Fibroblast of the conjunctiva (primary cell): ENCODE measurements at places on chromosomes 1 and 21.

DNA sequence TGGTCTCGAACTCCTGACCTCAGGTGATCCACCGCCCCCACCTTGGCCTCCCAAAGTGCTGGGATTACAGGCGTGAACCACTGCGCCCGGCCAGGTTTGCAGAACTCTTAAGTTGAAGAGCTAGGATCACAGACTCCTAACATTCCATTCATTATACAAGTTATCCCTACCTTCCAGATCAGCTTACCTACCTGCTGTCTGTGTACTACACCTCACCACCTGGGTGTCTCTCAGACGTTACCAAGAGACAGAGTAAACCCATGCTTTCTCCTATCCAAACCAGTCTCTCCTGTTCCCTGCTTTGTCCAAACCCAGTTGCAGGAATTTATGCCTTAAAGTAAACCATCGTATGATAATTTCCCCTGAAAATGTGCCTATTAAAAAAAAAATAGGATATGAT is 123.0 kb upstream of the L1TD1 start:
- no peak for DNase-seq

DNA sequence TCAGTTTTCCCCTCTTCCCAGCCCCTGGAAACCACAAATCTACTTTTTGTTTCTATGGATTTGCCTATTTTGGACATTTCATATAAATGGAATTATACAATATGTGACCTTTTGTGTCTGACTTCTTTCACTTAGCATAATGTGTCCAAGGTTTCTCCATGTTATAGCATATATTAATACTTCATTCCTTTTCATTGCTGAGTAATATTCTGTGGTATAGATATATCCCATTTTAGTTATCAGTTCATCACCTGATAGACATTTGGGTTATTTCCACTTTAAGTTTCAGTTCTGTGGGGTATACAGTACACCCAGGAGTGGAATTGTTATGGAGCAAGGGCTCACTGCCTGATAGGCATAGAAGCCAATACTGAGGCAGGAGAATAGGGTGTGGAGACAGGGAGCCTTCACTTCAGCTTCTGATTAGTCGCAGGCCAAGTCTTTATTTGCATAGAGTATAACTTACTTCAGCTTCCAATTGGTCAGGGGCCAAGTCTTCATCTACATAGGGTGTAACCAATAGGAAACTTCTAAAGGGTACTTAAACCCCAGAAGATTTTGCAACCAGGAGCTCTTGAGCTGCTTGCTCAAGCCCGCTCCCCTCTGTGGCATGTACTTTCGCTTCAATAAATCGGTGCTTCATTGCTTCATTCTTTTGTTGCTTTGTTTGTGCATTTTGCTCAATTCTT is 8.3 kb upstream of the NVL start:
- DNase-seq = no peak

- DNase-seq = no peak
Measured at GRCh38 chr1:68460935-68461334, 11.2 kb upstream of the RPE65 start.

DNA sequence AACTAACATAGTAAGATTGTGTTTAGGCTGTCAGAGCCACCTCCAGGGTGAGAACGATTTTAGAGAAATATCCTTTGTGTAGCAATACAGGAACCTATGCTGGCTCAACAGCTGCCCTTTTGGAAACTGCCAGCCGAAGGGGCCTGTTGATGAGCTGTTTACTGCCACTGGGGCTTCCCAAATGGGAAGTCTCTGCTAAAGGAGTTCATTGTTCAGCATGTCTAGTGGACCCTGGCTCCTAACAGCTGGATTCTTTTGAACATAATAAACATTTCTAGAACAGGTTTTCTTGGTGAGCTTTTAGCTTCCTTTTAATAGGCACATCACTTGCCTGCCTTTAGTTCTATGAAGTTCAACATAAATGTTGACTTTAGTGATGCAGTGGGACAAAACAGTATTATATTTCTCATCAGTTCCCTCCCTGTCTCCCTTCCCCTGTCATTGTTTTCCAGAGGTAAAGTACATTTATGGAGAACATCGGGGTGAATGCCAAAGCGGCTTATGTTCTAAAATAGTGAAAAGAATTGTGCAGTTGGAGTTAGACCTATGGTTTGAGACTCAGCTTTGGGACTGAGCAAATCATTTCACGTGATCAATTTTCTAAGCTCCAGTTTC is 57.4 kb downstream of the UCK2 start:
- DNase-seq = no peak

DNA sequence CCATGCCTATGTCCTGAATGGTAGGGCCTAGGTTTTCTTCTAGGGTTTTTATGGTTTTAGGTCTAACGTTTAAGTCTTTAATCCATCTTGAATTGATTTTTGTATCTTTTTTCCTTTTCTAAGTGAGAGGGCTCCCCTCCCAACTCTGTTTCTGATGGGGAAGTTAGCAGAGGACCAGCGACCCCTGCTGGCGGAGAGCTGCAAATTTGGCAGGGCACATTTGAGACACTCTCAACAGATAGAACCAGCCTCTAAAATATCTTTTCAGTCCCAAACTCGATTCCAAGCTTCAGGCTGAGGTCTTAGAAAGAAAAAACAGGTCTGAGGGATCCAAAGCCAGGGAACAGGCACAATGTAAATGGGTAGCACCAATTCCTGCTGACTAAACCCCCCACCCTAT is 32.5 kb downstream of the LRRC3 start:
- peak; percentile 14 for DNase-seq

DNA sequence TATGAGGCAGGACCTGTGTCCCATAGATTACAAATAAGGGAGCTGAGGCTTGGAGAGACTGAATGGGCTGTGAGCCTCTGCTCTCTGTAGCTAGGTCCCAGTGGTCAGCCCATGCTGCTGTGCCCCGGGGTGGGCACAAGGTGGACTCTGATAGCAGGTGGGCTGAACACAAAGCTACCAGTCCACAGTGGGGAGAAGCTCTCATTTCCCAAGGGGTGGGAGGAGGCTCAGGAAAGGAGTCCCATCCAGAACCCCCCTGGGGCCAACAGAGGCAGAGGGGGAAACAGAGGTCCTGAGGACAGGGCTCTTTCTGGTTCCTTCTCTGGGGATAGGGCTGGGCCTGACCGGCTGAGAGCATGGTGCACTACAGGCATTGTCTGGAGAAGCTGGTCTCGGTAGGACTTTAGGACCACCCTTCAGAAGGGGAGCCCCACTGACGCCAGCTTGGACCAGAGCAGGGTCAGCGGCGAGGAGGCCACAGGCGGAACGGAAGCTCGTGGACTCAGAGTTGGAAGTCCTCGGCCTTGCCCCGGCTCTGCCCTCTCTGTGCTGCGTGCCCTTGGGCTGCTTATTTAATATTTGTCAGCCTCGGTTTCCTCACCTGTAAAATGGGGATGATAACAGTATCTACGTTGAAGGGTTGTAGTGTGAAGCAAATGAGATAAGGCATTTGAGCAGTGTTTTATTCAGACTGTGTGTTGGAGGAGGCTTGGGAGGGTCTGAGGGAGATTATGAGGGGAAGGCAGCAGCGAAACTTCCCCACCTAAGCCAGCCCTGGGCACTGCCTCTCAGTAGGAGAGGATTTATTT is 26.6 kb downstream of the SDE2 start:
- no peak for DNase-seq

GRCh38 chr1:44757420-44757819 is 17.8 kb downstream of the KIF2C start:
- DNase-seq = no peak

GRCh38 chr21:45078371-45078770 is 4.0 kb downstream of the ADARB1 start:
- no peak for DNase-seq

GRCh38 chr1:145999321-146000024 is 3.1 kb upstream of the TXNIP start:
- DNase-seq = no peak

DNA sequence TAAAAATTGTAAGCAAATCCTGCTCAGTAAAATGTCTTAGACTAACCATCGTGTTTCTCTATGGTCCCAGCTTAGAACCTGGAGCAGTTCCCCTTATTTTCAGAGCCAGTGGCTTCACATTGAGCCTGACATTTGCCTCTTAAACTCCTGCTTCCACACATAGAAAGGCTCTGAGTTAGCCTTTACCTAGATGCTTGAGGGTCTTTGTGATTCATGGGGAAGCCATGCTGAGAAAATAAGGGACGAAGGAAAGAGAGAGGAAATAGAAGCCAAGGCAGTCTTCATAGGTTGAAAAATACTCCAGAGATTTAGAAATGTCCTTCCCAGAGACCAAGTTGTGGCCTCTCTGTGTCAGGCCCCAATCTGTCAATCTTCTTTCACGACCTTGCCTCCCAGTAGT is 16.1 kb upstream of the RBBP5 start:
- DNase-seq = no peak

GRCh38 chr1:187641015-187641414 is 812.3 kb downstream of the PLA2G4A start:
- DNase-seq = no peak

GRCh38 chr1:9193233-9193625 is 41.3 kb upstream of the H6PD start:
- DNase-seq = no peak

DNA sequence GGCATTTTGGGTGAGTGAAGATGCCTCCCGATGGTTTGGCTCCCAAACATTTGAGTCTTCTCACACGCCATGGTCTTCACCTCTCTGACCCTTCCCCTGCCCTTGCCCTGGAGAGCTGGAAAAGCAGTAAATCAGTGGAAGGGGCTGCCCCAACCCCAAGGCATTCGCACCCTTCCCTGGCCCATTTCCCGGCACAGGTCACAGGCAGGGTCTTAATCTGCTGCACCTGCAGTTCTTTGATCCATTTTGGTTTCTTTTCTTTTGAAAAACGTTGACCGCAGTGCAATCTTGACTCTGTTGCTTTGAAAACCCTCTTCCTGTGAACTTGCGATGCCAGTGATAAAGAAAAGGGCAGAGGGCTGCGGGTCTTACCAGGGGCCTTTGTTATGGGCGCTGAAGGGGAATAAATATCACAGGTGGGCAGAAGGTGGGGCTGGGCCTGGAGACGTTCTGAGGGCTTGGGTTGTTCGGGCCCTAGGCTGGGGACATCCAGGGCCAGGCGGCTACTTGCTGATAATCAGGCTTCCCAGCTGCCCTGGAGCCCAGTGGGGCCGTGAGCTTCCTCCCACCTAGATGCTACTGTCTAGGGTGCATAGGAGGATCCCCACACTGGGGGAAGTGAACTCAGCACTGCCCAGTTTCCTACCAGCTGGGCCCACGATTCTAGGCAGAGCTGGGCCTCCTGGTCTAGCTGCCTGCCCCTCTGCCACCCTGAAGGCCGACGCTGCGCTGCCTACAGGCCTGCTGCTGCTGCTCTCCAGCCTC is 38.6 kb upstream of the EPS8L3 start:
- no peak for DNase-seq

GRCh38 chr1:206469411-206469932 is 804 bp upstream of the IKBKE start:
- no peak for DNase-seq

- DNase-seq = no peak
Measured at GRCh38 chr1:19390166-19390850, 78.2 kb downstream of the SLC66A1 start.

- no peak for DNase-seq
Measured at GRCh38 chr1:116529199-116529631, 41.6 kb downstream of the CD58 start.

- DNase-seq = no peak
Measured at GRCh38 chr1:215569986-215570824, 3.1 kb downstream of the KCTD3 start.

- no peak for DNase-seq
Measured at GRCh38 chr1:66043186-66043585, 250.5 kb downstream of the PDE4B start.

GRCh38 chr1:43716559-43717281 is 9.4 kb downstream of the ST3GAL3 start:
- DNase-seq = no peak

DNA sequence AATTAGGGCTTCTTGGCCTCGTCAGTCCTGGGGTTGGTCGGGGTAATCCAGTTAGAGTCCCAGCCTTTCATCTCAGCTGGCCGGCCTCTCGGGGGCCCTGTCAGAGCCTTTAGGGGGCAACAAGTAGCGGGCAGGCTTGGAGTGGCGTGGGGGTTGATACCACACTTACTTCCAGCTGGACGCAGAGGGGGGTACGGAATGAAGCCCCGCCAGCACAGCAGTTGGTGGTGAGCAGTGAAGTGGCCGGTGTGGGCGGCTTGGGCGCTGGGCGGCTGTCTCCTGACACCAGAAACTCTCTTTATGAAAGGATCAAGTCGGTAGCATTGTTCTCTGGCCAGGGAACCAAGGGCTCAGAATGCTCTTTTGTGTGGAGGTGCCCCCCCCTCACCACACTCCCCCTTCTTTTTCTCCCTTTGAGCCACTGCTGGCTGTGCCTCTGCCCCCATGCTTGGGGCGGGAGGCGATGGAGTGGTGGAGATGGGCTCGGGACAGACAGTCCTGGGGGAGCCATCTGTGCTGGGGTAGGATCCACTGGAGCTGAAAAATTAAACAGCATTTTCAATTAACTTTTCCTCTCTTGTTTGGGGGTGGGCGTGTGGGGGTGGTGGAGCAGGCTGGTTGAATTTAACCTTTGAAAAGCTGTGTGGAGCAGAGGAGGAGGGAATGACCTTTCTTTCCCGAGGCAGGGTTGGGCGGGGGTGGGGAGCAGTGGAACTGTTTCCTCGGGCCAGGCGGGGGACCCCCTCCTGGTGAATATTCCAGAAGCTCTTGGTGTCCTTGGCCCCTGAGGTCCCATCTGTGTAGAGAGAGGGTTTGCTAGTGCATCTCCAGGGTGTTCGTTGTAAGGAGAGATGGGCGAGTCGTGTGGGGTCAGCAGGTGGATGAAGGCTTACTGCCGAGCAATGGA is 102.7 kb downstream of the RNF220 start:
- no peak for DNase-seq

DNA sequence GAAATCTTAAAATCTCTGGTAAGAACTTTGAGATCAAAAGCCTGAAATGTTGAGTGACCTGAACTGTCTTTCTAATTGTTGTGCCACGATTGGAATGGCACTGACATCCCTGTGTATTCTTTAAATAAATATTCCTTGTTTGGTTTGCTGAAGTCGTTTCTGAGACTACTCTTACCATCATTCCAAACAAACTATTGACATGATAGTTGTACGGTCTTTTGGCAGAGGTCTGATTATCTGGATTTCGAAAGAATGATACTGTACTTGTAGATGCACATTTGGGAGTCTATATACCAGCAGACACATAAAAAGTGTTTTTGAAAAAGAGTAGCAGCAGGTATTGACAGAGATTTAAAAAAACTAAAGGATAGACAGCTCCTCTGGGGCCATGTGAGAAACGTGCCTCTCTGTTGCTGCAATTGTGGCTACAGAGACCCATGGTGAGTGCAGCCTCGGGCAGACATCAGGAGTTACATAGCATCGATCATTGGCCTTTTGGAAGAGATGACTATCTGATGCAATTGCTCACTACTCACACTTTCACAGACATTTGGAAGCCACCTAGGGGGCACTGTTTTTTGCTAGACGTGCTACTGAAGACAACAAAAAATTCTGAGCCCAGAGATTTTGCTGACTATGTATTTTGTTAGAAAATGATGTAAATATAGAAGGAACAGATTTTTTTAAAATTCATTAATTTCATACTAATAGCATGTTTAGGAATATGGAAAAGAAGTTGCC is 464.5 kb downstream of the KCNT2 start:
- DNase-seq = no peak
